ENCODE measurements at places on chromosomes 1 and 21. TPM values are rescaled to one million over a fixed set of nuclear protein-coding genes. Genes with fewer than 3 reads are reported as not detected.
A peak's percentile ranks its signal among the peaks of the same experiment; 100 is the strongest.

KCNT2 gene
- 0.04 TPM for total RNA-seq

FAM163A gene
- total RNA-seq: not detected

PLXNA2 gene
- 0.09 TPM for total RNA-seq

FCRL5 gene
- not detected for total RNA-seq

ZMYND12 gene
- total RNA-seq: 0.90 TPM

DNA sequence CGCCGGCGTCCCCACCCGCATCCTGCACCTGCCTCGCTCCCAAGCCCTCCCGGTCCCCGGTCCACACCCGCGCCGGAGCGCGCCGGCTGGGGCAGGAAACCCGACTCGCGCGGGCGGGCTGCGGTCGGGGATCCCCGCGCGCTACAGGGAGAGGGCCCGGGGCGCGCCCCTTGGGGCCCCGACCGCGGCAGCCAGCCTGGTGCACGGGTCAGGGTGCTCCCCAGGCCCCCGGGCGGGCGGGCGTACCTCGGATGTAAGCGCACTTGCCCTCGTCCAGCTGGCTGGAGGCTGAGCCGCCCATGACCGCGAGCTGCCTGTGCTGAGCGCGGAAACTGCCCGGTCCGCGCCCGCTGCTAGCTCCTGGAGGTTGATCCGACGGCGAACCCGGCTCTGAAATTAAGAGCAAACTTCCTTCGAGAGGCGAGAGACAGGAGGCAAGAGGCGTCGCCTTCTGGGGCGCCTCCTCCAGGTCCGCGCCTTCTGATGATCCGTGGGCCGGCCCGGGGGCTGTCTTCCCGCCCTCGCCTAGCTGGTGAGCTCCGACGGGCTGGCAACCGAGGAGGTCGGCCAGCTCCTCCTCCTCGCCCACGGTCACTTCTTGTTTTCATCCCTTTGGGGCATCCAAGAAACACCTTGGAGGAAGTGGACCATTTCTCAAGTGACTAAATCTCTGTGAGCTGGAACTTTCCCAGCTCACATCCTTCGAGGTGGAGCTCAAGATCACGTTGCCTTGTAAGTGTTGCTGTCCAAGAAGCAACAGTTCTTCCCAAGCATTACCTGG is at the start of gene NIBAN1:
Gene NIBAN1, minus strand, starts transcription at position 453 of the 781 bp plus-strand sequence. Its CDS starts 152 bp downstream, at position 301.
- ATAC-seq: peak; percentile 71

- ATAC-seq: peak; percentile 48
These were observed 48.7 kb upstream of the SLC19A1 start for GRCh38 chr21:45590726-45591618.

DNA sequence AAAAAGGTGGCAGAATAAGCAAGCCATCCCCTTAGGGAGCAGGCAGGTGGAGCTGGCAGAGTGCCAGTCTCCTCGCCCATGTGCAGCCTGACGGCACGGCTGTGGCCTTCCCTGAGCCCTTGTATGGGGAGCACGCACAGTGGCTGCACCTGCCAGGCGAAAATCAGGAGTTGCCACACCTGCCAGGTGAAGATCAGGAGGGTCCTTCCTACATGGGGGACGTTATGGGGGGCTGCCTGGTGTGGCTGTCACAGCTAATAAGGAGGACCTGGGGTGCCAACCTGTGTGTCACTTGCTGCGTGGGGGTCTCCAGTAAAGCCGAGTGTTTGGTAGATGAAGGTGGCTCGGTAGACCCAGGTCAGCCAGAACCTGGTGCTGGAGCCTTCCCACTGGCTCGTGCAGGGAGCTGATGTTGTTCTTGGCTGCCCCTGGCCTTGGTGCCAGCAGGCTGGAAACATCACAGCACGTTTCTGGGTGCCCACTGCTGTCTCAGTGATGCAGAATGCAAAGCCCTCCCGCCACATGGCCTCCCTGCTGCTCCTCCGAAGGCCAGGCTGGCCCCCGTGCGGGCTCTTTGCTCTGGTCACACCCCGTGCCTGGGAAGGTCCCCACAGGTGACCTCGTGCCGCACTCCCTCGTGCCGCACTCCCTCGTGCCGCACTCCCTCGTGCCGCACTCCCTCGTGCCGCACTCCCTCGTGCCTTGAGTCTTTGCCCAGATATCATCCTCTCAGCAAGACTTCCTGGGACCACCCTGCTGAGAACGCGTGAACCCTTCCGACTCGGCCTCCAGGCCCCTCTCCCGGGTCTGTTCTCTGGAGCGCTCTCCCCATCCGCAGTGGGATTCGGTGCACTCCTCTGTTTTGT is 55.4 kb downstream of the SLC37A1 start:
- ATAC-seq: no peak

DNA sequence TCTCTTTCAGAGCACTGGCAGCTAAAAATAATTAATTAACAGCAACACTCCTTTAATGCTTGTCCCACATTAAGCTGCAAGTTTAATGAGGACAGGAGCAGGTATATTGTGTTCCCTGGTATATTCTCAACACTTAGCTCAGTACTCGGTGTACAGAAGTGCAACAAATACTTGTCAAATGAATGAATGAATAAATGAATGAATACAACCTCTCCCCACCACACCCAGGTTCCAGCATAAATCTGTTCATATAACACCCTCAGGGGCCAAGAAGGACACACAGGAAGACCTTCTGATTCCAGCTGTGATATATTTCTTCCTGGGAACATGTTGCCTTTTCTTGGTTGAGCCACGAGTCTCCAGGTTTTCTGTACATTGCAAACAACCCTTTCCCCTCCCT is 38.1 kb upstream of the RD3 start:
- ATAC-seq: no peak

DNA sequence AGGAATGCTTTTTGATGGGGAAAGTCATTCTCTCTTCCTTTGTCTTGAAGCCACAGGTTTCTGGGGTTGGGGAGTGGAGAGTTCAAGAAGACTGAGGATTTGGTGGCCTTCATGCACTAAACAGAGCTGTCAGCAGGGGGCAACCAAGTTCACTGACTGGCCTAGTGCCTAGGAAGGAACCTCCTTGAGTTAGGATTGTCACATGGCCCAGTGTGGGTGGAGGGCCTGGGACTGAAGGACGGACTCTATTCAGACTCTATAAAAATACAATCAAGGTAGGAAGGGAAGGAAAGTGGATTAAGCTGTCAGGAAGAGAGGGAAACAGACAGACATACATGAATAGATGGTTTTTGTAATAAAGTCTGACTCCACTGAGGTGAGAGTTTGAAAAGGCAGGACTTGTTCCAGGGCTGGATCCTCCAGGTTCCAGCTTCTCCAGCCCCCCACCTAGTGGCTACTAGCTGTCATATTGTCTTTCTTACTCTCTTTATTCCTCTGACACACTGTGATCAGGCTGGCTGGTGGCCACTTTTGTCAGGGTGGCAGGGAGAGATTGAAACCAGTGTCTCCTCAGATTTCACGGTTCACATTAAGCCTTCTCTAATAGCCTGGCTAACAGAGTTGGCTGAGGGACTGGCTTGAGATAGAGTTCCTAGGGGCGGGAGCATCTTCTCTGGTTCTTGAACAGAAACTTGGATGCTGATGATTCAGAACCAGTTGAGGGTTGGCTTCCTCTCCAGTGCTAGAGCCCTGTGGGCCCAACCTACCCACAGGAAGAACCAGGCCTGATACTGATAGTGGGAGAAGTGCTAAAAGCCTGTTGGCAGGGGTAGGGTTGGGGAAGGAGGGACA is 4.1 kb upstream of the SH3BGRL3 start:
- ATAC-seq: peak; percentile 82

All from activated T-helper 17 cell treated with anti-CD3 and anti-CD28 coated beads, Interleukin-2, amount 50 U/mL, for 72 hours (primary cell).